ENCODE measurements at places on chromosomes 2 and 18. TPM values are rescaled to one million over a fixed set of nuclear protein-coding genes. Genes with fewer than 3 reads are reported as not detected.

GRCh38 chr2:11270891-11271290 lies 73.5 kb downstream of the ROCK2 start:
- no peak for DNase-seq

ABCG5 gene
- total RNA-seq, result under 0.01 TPM

- DNase-seq, result no peak
Measured at GRCh38 chr2:216108310-216108966, 710 bp upstream of the XRCC5 start.

- no peak for DNase-seq
Measured at GRCh38 chr2:61327173-61327572, 143.7 kb downstream of the USP34 start.

DNA sequence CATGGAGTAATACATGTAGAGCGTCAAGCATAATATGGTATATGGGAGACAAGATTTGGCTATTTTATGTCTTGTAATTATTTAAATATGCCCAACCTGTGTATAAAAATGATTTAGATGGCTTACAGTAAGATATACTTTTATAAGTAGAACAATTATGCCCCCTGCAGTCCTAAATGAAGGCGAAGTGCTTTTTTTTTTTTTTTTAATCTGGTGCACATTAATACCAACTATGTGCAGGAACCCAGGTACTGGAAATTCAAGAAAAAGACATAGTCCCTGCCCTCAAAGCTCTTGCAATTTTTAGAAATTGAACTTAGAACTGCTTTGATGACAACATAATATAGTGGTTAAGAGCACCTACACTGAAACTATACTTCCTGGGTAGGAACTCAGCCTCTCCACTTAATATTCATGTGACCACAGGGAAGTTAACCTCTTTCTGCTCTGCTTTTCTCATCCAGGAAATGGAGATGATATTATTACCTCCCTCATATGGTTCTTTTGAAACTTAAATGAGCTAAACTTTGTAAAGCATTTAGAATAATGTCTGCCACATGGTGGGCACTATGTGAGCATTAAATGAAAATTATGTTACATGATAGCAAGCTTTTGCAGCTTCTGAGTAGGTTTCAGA lies 38.1 kb downstream of the AFTPH start:
- DNase-seq, result peak; percentile 50

SULT1C4 gene
- 9.4 TPM for total RNA-seq

ERCC3 gene
- 49.8 TPM for total RNA-seq

DNA sequence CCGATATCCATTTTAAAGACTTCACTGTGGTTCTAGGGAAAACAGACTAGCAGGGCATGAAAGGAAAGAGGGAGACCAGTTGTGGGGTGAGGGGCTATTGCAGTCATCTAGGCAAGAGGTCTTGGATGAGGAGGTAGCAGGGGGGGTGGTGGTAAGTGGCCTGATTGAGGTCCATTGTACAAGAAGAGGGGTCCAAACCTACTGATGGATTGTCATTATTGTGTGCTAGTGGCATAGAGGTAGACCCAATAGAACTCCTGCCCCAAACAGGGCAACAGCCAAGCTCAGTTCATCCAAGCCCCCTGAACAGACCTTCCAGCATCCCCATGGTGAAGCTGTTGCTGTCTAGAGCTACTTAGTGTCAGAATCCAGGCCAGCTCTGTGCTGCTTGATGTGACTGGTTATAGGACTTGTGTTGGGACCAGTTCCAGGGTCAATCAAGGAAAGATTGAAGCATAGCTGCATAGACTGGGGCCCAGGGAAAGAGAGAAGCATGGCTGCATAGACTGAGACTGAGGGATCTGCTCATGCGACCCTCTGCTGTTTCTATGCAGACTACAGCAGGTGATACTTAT lies 7.0 kb downstream of the ASAP2 start:
- no peak for DNase-seq

GRCh38 chr2:168138374-168138773 lies 109.0 kb downstream of the STK39 start:
- DNase-seq, result no peak

DNA sequence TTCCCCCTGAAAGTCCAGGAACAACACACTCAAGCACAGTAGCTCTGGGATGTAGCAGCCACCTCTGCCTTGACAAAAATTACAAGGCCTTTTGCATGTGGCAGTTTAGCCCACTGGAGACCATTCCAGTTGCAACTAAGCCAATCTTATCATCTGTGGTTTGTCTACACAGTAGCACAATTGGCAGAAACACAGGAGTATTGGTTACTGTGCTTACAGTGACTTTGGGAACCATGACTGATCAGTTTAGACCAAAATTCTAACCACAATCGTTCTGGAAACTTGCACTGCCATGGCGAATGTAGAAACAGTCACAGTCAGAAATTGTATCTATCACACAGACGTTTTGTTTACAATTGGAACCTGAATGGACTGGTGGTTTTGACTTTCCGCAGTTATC lies 403.7 kb upstream of the MEIS1 start:
- no peak for DNase-seq

GRCh38 chr18:60377778-60378469 lies 5.3 kb upstream of the MC4R start:
- no peak for DNase-seq

DYNAP gene
- not detected for total RNA-seq

AQP12B gene
- under 0.01 TPM for total RNA-seq

- no peak for DNase-seq
Measured at GRCh38 chr2:215791481-215791937, 221.8 kb downstream of the MREG start.

DNA sequence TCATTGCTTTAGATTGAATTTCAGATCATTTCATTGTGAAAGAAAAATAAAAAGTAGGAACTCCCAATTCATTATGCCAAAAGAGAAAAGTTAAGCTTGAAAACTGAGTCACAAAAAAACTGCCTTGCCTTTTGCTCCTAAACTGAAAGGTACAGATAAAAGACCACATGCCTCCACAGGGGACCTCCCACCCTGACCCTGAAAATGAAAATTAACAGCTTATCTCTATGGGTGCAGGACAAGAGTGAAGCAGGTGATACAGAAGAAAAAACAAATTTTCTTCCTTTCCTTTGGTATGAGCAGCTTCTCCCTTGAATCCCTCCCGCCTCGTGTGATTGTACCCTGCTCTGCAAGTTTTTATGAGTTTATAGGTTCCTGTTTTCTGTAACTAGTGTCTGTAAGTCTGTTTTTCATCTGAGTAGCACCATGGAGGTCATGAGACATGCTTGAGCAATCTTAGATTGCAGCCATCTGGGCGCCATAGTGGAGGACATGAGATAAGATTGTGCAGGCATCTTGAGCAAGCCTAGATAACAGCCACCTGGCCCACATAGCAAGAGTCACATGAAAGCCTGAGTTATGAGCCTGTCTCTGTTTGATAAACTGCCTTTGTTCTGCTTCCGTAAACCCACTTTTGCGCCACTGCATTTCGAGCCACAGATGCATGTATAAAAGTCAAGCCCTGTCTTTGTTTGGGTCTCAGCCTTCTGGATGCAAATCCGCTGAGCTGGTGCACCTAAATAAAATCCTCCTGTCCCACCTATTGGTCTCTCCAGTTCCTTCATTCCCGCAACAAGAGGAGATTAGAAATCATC lies 56.2 kb upstream of the DYNC1I2 start:
- DNase-seq, result no peak

- no peak for DNase-seq
Measured at GRCh38 chr2:152525277-152525838, 190.4 kb downstream of the FMNL2 start.

GRCh38 chr2:11319939-11320338 lies 24.5 kb downstream of the ROCK2 start:
- DNase-seq, result no peak

COQ10B gene
- 16.2 TPM for total RNA-seq

GRCh38 chr2:216349366-216349765 lies 22.9 kb downstream of the MARCHF4 start:
- no peak for DNase-seq

- DNase-seq, result no peak
Measured at GRCh38 chr2:156447761-156448160, 11.6 kb downstream of the GPD2 start.

GRCh38 chr2:186733414-186733813 lies 39.6 kb downstream of the FAM171B start:
- no peak for DNase-seq

DNA sequence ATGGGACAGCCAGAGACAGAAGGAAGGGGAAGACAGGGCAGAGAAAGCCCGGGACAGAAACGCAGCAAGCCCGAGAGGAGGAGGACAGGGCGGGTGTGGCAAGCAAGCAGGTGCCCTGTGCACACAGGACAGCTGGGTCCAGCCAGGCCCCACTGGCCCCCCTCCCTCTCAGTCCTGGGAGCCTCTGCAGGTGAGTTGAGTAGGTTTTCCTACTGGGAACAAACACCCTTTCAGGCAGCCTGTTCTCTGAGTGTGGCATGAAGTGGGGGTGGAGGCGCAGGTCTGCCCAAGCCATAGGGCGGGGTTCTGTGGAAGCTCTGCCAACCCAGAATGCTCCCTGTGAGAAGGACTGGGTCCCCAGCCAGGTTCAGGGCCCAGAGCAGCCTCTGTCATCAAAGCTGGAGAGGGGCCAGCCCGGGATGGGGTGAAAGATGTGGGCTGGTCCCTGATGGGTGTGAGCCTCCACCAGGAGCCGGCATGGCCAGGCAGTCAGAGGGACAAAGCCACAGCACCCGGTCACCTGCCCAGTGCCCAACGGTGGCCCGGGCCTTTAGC lies 129.4 kb downstream of the TFCP2L1 start:
- DNase-seq, result no peak

ACOXL gene
- total RNA-seq, result under 0.01 TPM

MTLN gene
- 31.5 TPM for total RNA-seq

DNA sequence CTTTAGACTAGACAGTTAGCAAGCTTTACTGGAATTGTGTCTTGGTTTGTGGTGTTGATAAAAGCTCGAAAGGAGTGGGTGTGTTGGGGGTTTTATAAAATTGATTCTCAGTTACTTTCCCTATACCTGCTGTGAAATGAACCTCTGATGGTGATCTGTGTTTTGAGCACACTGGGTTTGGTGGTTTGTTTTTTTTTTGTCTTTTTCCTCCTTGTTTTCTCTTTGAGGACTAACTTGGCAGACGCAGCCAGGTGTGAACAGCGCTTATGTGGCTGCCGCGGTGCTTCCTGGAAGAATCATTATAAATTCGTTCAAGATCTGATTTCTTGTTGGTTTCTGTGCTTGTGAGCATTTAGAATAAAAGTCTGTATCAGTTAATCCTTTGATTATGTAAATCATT lies 28.5 kb downstream of the GRHL1 start:
- no peak for DNase-seq

- no peak for DNase-seq
Measured at GRCh38 chr2:200585730-200586643, at the start of gene AOX1. AOX1 (plus strand) TSS chr2:200586014; CDS start chr2:200586109, 95 bp downstream.

DNA sequence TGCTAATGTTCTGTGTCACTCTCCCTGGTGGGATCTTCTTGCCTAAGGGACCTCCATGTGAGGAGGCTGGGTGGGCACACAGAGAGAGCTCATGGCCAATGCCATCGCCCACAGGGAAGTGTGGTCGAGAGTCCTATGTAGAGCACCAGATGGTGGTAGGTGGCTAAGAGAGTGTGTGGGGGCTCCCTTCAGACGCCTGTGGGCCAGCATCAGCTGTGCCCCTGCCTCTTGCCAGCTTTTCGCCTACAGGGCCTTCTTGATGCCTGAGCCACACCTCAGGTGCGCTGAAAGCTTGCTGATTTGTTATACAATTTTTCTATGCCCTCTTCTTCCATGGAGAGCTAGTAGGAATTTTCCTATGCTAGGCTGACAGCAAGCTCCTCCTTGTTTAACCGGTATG lies 38.3 kb downstream of the LRRTM1 start:
- no peak for DNase-seq

GRCh38 chr2:88416016-88416663 lies 36.4 kb downstream of the FOXI3 start:
- DNase-seq, result no peak

- DNase-seq, result no peak
Measured at GRCh38 chr2:50719837-50720696, 311.9 kb downstream of the NRXN1 start.

DNA sequence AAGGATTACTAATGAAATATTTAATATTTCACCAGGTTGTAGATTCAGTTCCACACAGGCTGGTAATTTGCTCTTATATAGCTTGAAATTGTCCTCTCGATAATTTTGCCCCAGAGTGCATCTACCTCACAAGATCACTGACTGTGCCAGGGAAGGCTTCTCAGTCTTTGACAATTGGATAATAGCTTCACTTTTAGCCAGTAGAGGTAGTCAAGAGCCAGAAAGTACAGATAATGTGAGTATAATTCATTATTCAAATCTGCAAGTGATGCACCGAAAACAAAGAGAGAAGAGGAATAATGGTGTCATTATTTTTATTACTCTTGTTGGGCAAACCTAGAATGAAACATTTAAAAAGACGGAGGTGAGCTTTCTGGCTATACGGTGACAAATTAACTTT lies 292.8 kb downstream of the EN1 start:
- no peak for DNase-seq

NOSTRIN gene
- total RNA-seq, result 0.27 TPM

GRCh38 chr18:53421869-53422268 lies 802.6 kb downstream of the MBD2 start:
- DNase-seq, result no peak

DNA sequence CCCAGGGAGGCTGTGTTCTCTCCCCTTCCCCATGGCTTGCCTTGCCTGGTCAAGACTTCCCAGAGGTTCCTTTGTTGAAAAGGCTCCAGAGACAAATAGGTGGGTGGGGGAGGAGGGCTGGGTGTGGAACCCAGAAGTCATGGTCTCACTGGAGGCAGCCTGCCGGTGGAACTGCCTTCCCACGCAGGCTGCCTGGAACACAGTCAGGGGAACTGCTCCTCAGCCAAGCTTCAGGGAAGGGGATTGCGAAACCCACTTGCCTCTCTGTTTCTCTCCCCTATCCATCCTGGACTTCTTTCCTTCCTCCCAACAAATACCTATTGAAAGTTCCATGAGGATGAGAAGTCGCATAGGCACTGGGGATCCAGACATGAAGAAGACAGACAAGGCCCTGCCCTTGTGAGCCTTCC lies 31.6 kb downstream of the MARCO start:
- DNase-seq, result no peak

RESP18 gene
- not detected for total RNA-seq

DNA sequence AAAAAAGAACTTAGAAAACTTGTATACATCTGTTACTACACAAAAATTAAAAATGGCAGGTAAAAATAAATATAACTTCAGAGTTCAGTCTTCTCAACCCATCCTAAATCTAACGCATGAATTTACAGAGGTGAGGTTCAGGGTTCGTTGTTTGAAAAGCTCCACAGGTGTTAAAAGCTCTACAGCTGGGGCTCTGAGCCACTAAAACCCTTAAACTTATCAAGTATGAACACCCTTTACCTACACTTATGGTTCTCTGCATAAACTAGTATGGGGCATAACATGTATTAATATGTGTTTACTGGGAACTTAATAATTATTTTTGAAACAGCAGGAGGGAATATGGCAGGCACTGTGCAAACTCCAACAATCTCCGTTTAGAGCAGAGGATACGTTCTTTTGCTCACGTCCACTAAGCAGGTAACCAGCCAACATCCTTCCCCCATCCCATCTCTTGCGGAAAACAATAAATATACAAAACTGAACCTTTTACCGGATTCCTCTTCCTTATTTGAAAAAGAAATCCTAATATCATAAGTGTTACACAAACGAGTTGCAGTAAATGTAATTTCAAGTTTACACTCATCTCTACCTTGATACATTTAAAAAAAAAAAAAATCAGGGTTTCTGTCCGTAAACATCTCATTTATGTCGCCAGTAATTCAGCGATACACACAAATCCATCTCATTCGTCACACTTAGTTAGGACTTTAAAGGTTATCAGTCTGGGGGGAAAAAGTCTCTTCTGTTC lies 1.3 kb downstream of the PIAS2 start:
- no peak for DNase-seq

- no peak for DNase-seq
Measured at GRCh38 chr2:177714704-177715103, 322.1 kb downstream of the AGPS start.
